ENCODE measurements at places on chromosomes 16 and 17.
A peak's percentile ranks its signal among the peaks of the same experiment; 100 is the strongest.

DNA sequence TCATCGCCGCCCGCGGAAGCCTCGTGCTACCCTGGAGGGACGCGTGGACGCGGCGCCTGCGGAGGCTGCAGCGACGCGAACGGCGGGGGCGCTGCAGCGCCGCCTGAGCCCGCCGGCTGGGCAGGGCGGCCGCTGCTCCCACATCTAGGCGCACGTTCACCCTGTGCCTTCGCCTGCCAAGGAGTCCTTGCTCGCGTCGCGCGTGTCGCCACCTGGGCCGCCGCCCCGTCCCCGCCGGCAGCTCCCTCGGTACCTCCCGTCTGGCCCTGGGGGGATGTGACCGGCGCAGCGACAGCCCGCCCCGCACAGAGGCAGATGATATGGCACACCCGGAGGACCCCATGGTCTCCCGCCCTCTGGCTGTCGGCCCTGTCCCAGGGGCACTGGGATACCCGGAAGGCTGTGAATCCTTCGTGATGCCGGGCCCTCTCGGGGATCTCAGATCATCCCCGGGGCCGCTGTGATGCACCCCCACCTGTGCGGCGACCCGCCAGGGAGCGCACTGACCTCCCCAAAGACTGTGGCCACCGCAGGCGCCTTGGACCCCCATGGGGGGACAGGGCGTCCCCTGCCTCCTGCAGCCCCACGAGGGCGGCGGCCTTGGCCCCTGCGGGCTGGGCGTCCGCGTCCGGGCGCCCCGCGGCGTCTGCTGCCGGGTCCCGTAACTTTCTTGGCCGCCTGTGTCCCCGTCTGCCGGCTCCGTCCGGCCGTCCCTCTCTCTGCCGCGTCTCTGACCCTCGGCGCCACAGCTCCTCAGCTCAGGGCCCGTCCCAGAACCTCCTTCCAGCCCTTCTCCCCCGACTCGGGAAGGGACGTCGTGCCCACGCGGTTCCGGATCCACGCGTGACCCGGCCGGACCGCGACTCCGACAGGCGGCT lies 689 bp upstream of the TBC1D24 start:
- DNase-seq: peak; percentile 41

GRCh38 chr17:40279402-40279801 lies 8.3 kb upstream of the CDC6 start:
- no peak for DNase-seq

DNA sequence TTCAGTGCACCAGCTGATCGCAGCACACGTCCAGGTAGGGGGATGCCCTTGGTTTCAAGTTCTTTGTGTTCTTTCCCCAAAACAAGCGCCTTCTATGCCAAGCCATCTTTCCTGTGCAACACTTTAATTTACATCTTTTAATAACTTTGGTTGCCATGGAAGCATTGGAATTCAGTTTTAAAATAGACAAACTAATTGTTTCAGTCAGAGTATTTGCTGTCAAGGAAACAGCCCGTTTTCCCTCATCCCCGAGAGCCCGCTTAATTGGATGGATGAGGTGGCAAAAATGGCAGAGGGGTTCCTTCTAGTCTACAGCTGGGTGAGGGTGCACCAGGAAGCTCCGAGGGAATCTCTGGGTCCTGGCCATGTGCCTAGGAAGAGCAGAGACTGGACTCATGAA lies 793.7 kb upstream of the EEF2KMT start:
- no peak for DNase-seq

DNA sequence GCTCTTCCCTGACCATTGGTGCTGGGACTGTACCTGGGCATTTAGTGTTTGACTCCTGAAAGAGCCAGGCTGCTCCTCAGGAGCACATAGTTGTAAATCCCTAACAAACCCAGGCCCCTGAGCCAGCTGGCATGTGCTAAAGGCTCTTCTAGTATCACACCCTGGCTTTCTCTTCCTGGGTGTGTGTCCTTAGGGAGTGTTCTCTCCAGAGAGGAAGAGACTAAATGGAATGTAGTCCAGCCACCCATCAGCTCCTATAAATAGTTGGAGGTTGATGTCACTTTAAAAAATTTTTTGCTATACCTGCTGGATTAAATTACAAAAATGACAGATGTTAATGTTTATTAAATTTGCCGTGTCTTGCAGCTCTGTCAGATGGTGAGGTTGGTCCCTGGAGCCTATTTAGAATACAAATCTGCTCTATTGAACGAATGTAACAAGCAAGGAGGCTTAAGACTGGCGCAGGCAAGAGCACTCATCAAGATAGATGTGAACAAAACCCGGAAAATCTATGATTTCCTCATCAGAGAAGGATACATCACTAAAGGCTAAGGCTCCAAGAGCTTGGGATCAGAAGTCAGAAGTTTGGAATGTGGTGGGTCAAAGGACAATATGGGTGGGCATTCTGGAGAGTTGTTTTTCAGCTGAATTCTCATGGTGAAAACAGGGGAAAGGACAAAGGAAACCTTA lies 13.1 kb upstream of the DUSP14 start:
- no peak for DNase-seq

- DNase-seq: no peak
Observed at GRCh38 chr17:49734515-49735490, 27.0 kb upstream of the SLC35B1 start.

- DNase-seq: no peak
Observed at GRCh38 chr17:40460968-40461731, 17.9 kb downstream of the IGFBP4 start.

DNA sequence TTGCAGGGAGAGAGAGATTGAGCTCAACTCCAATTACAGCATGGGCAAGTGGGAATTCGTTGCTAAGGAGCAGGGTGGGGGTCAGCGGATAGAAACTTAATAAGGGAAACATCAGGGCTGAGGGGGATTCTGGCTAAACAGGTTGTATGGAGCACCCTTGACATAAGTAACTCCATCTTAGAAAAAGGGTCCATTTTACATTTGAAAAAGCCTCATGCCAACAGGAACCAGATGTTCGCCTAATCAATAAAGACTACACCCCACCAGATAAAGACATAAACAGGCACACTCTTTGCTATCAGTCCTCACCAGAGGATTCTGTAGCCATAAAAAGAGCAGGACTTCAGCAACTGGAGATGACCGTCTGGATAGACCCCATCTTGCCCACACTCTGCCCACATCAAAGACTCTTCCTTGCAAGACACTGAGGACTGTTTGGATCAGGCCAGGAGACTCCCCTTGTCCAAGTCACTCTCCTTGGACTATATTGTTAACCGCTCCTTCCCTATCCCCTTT lies 1.6 kb upstream of the LRRC75A start:
- DNase-seq: no peak

GRCh38 chr17:82767041-82767754 lies 15.3 kb downstream of the TBCD start:
- DNase-seq: no peak

- DNase-seq: no peak
Observed at GRCh38 chr17:1431631-1432104, 24.4 kb downstream of the CRK start.

DNA sequence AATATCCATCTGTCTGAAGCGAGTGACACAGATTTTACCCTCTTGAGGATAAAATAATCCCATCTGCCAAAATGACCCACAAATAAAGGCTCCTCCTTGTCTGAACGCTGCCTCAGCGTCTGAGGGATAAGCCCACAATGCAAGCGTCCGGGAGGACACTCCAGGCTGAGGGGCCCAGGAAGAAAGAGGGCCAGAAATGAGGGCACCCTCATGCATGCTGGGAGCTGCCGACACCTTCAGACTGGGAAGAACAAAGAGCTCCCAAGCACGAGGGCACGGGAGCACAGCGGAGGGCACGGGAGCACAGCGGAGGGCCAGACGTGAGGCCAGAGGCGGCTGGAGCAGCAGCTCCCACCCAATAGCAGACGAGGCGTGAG lies 126.9 kb downstream of the ZNF778 start:
- DNase-seq: no peak

DNA sequence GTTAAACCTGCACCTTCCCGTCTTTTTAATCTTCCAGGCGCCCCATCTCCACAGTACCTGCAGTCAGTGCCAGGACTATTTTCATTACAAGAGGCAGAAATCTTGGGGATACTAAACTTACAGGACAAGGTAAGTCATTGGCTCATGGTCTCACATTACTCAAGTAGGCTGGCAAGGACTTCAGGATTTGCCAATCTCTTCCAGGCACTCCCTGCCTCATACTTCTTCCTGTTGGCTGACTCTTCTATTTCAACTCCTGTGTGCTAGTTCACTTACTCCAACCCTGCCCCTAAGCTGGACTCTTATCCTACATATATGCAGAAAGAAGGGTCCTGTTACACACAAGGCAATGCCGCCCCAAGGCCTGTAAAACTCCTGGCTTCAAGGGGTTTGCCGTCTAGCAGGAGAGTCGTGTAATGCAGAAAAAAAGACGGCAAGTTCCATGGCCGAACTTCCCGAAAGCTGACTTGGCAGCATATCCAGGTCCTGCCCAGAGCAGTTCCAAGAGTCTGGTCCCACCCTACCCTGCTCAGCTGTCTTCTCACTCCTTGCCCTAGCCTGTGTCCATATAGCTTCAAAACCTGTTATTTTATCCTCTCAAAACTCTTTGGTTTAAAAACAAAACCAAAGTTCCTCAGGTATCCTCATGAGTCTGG lies 14.8 kb downstream of the ERN1 start:
- DNase-seq: no peak

- no peak for DNase-seq
Observed at GRCh38 chr17:80817861-80818260, 173.8 kb upstream of the CHMP6 start.

- DNase-seq: no peak
Observed at GRCh38 chr17:40558300-40558889, 6.9 kb downstream of the CCR7 start.

DNA sequence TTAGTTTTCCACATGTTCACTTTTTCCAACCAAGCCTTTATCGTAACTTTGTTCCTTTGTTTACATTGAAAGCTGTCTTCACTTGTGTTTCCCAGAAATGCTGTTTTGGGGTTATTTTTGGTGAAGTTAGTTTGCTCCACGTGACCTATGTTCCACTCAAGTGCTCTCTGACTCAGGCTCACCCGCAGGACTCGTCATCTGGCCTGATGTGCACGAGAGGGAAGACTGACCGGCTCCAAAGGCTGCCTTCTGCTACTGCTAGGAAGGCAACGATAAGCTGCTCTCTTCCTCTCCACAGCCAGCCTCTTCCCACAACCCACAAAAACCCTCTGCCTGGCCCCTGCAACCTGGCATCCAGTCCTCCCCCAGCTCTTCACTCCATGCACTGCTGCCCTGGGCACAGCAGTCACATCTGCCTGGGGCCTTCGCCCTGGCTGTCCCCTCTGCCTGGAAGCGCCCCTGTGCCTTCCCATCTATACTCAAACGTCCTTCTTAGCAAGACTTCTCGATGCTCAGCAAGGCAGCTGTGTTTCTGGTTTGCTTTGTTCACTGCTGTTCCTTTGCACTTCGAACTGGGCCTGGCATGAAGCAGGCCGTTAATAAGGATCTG lies 28.0 kb downstream of the ZCCHC14 start:
- no peak for DNase-seq

GRCh38 chr16:76503091-76503490 lies 225.9 kb downstream of the CNTNAP4 start:
- no peak for DNase-seq

DNA sequence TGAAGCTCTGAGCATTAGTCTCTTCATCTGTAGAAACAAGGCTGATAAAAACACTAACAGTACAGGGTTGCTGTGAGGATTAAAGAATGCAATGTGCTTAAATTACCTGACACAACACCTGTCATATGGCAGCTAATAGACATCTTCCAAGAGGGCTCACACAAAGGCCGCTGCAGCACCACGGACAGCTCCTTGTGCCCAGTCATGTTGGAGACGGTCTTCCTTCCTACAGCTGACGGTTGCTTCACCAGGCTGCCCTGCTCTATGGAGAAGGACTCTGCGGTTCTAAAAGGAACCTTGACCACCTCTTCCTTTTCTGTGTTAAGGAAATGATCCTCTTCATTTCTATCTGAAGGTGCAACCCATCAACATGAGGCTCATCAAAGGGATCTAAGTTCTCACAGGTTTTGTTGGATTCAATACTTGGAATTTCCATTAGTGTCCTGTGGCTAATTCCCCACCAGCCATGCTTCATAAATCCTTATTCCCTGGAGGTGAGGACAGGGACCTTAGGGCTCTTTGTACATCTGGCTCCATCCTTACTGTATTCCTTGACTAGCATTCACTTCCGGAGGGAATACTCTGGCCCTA lies 138.9 kb upstream of the CES5A start:
- DNase-seq: peak; percentile 4

- DNase-seq: no peak
Observed at GRCh38 chr16:85523602-85524364, 89.3 kb upstream of the GSE1 start.

- no peak for DNase-seq
Observed at GRCh38 chr17:2724784-2725164, 13.2 kb upstream of the CLUH start.

DNA sequence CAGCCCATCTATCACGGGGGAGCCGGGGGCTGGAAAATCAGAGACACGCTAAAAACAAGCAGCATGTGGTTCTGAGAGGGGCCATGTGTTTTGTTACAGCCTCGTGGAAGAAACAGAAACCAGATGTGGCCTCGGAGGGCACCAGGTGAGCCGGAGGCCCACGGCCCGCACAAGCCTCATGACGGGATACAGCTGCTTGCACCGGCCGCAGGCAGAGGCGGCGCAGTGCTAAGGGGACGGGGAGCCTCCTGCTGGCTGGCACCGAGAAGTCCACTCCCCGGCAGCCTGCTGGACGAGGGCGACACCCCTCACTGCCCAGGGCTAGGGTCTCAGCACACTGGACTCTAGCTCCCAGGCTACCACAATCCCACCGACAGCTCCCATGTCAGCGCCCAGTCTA lies 19.2 kb downstream of the NDUFAF8 start:
- DNase-seq: no peak

- no peak for DNase-seq
Observed at GRCh38 chr17:79927688-79928501, 88.7 kb upstream of the CBX4 start.

- no peak for DNase-seq
Observed at GRCh38 chr16:81604960-81605383, 160.4 kb downstream of the CMIP start.

DNA sequence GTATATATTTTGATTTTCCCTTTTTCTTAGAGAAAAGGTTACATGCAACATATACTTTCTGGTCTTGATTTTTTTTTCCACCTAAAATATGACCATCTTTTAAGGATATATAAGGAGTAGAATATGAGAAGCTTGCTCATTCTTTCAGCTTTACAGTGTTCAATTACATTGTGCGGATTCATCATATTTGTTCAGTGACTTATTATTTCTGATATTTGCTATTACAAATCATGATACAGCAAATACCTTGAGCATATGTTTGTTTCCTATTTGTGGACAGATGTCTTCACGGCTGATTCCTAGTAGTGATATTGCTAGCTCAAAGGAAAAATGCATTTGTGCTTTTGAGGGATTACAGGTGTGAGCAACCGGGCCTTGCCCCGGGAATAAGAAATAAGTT lies 18.1 kb downstream of the KATNIP start:
- no peak for DNase-seq

- DNase-seq: no peak
Observed at GRCh38 chr16:66551348-66551759, 1.0 kb upstream of the CKLF start.

- no peak for DNase-seq
Observed at GRCh38 chr17:17493986-17494466, 2.2 kb downstream of the RASD1 start.

- DNase-seq: no peak
Observed at GRCh38 chr17:29112771-29113295, 67.4 kb downstream of the MYO18A start.

- no peak for DNase-seq
Observed at GRCh38 chr16:5709889-5710288, 612.3 kb upstream of the EEF2KMT start.

Data from stimulated activated CD4-positive, alpha-beta T cell treated with anti-CD3 and anti-CD28 coated beads, TNF-alpha, amount 100 ng/mL, for 1 hour (primary cell).